ENCODE measurements at places on chromosomes 1 and 21.

DNA sequence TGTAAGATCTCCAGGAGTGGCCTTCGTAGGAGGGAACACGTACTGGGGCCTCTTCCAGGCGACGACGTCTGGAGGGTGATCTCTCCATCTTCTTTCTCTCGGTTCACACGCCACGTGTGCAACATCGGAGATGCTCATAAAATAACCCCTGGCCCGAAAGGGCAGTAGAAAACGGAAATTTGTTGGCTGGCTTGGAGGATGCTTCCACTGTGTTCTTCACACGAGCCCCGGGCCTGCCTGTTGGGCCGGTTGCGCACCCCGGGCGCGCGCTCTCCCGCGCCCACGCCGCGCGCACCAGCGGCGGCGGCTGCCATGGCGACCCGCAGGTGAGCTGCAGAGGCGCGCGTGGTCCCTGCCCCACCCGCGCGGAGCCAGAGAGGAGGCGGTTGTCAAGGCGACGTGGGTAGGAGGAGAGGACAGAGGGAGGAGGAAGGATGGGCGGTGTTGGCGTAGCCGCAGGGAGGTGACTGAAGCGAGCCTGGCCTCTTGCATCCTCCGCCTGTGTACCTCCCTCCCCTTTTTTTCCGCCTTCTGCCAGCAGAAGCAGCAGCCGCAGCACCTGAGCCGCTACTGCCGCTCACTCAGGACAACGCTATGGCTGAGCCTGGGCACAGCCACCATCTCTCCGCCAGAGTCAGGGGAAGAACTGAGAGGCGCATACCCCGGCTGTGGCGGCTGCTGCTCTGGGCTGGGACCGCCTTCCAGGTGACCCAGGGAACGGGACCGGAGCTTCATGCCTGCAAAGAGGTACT lies at the start of gene ELAPOR1:
Gene ELAPOR1, plus strand, starts transcription at position 526 of the 752 bp plus-strand sequence. Its CDS starts 69 bp downstream, at position 595.
- peak; percentile 49 for DNase-seq

- DNase-seq, result no peak
These were observed 57.8 kb downstream of the KCNJ15 start for GRCh38 chr21:38314558-38314957.

GRCh38 chr21:31008355-31008754 lies 29.9 kb downstream of the KRTAP19-8 start:
- no peak for DNase-seq

GRCh38 chr21:45372732-45373355 lies 32.1 kb upstream of the COL18A1 start:
- no peak for DNase-seq

GRCh38 chr1:23751050-23751814 lies 8.0 kb downstream of the ELOA start:
- DNase-seq, result no peak

GRCh38 chr1:16296643-16297042 lies 55.6 kb downstream of the FBXO42 start:
- DNase-seq, result no peak

GRCh38 chr1:9706178-9706577 lies 54.6 kb downstream of the PIK3CD start:
- no peak for DNase-seq

DNA sequence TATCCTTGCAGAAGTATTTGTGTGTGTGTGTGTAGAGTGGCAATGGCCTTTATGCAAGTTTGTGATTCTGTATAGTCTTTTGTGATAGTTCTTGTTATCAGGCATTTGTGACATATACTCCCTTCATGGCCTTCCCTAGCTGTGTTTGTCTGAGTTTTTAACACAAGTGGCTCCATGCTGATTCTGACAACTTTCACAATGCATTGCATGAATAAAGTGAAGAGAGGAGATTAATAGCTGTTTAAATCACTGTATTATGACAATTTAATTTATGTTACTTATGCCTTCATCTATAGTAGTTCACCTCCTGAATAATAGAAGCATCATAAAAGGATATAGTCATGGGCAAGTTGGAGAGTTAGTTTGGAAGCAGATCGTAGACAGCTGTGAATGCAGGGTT lies 17.2 kb upstream of the MCOLN3 start:
- DNase-seq, result no peak

DNA sequence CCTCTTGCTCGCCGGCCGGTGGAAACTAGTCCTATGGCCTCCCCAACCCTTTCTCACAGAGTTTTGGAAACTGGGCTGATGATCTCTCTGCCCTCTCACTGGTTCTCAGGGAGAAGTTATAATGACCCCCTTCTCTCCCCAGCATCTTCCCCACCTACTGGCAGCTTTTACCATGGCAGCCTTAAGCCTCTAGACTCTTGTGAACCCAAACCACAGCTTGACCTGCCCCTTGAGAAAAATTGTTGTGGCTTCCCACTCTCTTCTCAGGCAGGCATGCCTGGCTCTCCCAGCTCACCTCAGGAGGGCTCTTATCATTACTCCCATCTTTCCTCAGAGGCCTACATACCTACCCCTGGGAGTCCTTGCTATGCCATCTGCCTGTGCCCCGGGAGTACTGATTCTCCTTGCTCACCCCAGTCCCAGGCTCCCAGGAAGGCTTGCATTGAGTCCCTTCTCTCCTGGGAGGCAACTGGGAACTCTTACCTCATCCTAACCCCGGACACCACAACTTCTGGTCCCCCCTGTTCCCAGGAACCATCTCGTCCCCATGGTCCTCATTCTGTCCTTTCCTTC lies 1.6 kb downstream of the NSUN4 start:
- DNase-seq, result no peak

DNA sequence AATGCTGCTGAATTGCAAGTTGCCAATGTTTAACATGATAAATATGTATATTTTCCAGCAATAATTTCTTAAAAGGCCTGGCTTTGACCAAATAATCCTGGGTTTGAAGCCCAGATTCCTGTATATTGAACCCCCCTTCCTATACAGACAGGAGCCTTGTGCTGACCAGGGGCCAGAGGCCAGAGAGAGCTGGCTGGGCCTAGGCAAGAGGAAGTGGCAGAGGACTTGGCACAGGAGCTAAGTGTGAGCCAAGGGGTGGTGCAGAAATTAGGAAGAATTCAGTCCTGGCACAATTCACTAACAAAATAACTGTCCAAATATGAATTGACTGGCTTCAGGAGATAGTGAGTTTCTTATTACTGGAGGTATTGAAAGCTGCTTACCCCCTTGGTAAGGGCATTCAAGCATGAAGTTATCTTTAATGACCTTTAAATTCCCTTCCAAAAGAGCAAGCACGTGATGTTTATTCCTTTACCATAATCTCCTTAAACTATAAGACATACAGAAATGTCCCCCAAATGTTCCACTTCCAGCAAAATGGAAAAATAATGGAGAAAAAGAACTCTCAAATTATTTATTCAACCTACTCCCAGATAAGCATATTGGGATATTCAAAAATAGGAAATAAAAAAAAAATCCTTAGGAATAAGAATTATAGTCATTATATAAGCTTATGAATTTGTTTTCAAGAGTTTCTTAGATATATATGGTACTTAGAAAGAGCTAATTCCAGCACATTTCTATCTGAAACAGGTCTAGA lies 26.6 kb downstream of the NIBAN1 start:
- DNase-seq, result no peak

Measured in stimulated activated CD4-positive, alpha-beta T cell treated with anti-CD3 and anti-CD28 coated beads, Interleukin-1b, Interleukin-23, amount 100 ng/mL, for 1 hour (primary cell).